ENCODE measurements at places on chromosomes 13 and 19. TPM values are rescaled to one million over a fixed set of nuclear protein-coding genes. Genes with fewer than 3 reads are reported as not detected.
A peak's percentile ranks its signal among the peaks of the same experiment; 100 is the strongest.

DNA sequence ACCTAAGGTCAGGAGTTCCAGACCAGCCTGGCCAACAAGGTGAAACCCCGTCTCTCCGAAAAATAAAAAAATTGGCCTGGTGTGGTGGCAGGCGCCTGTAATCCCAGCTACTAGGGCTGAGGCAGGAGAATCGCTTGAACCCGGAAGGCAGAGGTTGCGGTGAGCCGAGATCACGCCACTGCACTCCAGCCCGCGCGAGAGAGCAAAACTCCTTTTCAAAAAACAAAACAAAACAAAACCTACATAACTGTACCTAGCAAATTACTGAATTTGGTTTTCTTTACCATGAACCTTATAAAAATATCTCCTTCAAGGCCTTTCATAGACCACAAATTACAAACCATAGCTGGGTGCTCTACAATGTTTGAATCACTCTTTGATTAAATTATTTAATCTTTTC is 760 bp downstream of the ZNF91 start:
- H3K27me3 ChIP-seq = no peaks in the 10 kb centered on the region
- peak overlapping the region; percentile 81 for H3K4me3 ChIP-seq
- no peaks in the 10 kb centered on the region for H3K36me3 ChIP-seq
- peak; percentile 9 for DNase-seq
- peaks cover 11% of the 10 kb centered on the region for H3K4me1 ChIP-seq

GRCh38 chr19:18948075-18948975 is 7.3 kb upstream of the HOMER3 start:
- no peaks in the 10 kb centered on the region for H3K4me1 ChIP-seq
- no peak overlapping the region for H3K27ac ChIP-seq
- no peak overlapping the region for H3K4me3 ChIP-seq
- no peaks in the 10 kb centered on the region for H3K27me3 ChIP-seq
- no peaks in the 10 kb centered on the region for H3K36me3 ChIP-seq
- no peak for DNase-seq

GRCh38 chr13:22086597-22087330 is 415.9 kb downstream of the FGF9 start:
- no peaks in the 10 kb centered on the region for H3K27me3 ChIP-seq
- no peak overlapping the region for H3K4me3 ChIP-seq
- H3K27ac ChIP-seq = no peak overlapping the region
- no peaks in the 10 kb centered on the region for H3K4me1 ChIP-seq
- no peaks in the 10 kb centered on the region for H3K36me3 ChIP-seq
- DNase-seq = no peak

- H3K4me3 ChIP-seq = no peak overlapping the region
- peaks cover 15% of the 10 kb centered on the region for H3K36me3 ChIP-seq
- H3K27me3 ChIP-seq = no peaks in the 10 kb centered on the region
- no peak for DNase-seq
- no peaks in the 10 kb centered on the region for H3K4me1 ChIP-seq
Observed at GRCh38 chr19:37551129-37551993, 43.2 kb downstream of the ZNF571 start.

GRCh38 chr19:42230571-42230970 is 10.5 kb downstream of the ZNF526 start:
- H3K4me1 ChIP-seq = no peaks in the 10 kb centered on the region
- no peak for DNase-seq
- no peak overlapping the region for H3K27ac ChIP-seq
- H3K4me3 ChIP-seq = no peak overlapping the region
- no peaks in the 10 kb centered on the region for H3K27me3 ChIP-seq

DNA sequence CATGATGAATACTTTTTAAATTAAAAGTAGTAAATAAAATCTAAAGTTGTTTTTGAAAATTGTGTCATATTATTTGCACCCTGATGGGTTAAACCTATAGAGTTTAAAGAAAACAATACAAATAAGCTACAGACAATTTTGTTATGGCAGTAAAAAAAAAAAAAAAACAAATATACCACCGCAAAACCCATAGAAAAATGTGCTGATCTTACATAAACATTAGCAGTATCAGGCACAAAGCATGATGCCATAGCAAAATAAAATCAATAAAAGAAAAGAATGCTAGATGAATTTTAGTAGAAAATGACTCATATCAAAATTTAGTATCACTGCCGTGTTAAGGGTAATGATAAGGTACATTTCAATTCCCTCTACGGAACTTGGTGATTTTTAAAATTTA is 826.0 kb downstream of the SLITRK1 start:
- no peaks in the 10 kb centered on the region for H3K27me3 ChIP-seq
- no peak overlapping the region for H3K27ac ChIP-seq
- DNase-seq = no peak
- no peaks in the 10 kb centered on the region for H3K36me3 ChIP-seq

Gene SIGLECL1
- total RNA-seq = not detected

All from neural progenitor cell (in vitro differentiated cells).